ENCODE measurements at places on chromosomes 16 and 17. TPM values are rescaled to one million over a fixed set of nuclear protein-coding genes. Genes with fewer than 3 reads are reported as not detected.

DNA sequence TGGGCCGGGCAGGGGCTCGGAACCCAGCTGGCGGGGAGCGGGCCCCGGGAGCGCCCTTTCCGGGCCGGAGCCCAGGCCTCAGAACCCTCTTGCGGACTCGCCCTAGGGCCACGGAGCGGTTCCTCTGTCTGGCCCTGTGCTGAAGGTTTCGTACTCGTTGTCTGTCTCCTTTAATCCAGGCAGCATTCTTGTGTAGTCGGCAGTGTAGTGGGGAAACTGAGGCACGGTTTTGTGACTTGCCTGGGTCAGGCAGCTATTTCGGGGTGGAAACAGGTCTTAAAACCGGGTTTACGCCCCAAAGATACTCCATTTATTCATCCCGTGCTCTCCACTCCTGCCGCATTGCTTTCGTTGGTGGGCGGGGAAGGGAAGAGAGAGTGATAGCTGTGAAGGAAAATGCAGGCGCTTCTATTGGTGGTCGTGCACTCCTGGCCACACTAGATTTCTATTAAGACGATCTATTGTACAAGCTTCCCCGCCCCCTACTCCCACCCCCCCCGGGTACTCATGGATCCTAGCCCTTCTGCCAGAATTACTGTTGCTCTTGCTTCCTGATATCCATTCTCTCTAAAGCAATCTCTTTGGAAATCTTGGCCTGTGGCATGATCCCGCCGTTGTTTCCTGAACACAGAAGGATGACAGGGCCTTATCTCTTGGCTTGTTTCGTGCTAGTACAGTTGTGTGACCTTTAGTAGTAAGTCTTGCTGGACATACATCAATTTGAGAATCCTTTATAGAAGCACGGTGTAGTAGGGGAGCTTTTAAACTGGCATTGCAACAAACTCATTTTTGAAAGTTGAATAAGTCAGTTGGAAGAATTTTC lies 751 bp downstream of the DCAF7 start:
- peak; percentile 45 for DNase-seq

GRCh38 chr17:81022344-81022676 lies 12.6 kb upstream of the BAIAP2 start:
- DNase-seq = no peak

DNA sequence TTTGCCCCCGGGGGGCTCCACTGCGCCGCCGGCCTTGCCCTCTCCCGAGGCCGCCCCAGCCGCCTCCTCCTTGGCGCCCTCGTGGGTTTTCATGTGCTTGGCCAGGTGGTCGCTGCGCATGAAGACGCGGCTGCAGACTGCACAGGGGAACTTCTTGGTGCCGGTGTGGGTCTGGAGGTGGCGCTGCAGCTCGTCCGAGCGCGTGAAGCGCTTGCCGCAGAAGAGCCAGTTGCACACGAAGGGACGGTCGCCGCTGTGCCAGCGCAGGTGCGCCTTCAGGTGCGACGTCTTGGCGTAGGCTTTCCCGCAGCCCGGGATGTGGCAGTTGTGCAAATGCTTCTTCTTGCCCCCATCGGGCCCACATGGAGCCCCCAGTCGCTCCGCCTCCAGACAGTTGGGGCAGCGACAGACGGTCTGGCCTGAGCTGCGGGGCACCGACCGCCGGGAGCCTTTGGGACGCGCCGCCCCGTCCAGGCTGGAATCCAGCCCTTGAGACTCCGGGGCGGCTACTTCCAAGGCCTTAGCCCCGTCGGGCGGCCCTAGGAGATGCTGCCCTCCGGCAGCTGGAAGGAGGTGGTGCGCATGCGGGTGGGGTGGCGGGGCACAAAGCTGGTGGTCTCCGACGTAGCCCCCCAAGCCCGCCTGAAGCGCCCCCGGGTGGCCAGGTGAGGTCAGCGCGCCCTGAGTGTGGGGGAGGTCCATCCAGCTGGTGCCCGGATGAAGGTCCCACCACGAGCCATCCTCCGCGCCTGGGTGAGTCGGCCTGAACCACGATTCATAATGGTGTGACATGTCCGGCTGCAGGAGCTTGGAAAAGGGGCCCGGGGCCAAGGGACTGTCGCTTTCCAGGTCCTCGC lies 3.4 kb downstream of the SP6 start:
- no peak for DNase-seq

DNA sequence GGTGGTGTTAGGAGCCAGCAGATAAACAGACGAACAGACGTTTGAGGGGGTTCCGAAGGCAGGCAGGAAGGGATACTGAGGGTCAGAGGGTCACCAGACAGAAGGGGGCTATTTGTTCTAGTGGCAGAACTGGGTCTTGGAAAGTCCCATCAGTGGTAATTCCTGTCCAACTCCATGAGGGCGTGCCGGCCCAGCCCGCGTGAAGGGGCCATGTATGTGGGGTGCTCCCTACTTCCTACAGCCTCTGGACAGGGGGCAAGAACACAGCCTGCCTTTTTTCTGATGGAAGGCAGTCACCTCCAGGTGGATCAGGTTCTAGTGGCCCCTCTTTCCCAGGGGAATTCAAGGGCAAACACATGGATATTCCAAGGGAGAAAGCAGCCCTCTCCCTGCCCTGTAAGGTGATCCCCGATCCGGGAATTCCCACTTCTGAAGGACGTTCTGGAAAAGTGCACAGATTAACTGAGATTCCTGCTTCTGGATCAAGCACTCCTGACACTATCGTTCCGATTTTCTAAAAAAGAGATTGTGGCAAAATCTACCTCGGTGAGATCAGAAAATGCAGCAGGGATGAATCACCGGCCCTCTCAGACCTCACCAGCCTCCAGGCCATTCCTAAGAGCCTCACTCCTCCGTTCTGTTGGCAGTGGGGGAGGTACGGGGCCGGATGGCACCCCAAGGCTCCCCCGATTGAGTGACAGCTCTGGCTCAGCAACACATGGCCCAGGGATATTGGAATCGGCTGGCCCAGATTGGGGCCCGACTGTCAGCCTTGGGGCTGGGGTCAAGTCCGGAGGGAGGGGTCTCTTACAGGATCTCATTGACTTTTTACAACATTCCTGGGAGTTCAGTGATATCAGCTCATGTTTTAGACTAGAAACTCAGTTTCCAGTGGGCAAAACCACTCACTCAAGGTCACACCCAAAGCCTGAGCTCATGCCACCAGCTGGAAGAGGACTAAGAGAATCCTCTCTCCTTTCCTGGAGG lies 12.4 kb downstream of the STX1B start:
- no peak for DNase-seq

DNA sequence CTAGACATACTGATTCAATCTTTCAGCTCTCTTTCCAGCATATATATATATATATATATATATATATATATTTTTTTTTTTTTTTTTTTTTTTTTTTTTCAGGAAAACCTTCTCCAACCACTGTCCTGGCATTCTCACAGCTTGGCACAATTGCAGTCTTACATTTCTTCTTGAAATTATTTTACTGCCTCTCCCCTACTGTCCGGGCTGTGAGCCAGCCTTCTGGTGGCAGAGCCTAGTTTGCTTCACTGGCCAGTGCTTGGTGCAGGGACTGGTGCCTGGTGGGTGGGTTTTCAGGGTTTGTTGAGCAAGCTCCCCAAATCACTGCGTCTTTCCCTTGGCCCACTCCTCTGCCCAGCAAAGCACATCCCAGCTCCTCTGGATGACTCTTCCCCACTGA lies 28.5 kb downstream of the PRSS54 start:
- DNase-seq = no peak

DNA sequence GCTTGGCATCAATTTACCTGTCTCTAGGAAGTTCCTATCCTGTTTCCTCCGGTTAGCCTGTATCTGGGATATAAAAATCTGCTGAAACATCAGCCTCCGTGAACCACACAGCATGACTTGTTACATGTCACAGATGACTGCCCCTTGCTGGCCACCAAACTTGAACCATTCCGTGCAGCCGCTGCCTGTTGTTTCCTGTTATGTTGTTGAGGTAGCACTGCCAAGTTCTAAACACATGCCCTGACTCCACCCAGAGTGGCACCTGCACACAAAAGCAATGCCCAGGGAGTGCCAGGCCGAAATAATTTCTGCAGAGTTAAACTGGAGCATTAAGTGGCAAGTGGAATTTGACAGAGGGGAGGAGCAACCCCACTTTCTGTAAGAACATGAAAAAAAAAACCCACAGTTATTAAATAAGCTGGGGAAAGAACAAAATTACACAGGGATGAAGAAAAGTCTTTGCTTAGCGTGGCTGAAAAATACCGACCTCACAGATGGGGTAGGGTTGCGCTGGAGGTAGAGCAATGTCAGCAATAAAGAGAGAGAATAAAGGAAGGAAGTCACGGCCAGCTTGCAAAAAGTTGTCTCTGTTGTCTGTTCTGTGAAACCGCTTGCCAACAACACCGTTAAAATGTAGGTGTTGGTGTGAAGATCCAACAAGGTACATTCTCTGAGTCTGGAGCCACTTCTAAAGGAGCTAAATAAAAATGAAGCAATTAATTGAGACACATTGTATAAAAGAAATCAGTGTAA lies 174.6 kb upstream of the CDH13 start:
- DNase-seq = peak; percentile 37

GRCh38 chr16:29852654-29853053 lies 10.4 kb downstream of the CDIPT start:
- peak; percentile 24 for DNase-seq

DNA sequence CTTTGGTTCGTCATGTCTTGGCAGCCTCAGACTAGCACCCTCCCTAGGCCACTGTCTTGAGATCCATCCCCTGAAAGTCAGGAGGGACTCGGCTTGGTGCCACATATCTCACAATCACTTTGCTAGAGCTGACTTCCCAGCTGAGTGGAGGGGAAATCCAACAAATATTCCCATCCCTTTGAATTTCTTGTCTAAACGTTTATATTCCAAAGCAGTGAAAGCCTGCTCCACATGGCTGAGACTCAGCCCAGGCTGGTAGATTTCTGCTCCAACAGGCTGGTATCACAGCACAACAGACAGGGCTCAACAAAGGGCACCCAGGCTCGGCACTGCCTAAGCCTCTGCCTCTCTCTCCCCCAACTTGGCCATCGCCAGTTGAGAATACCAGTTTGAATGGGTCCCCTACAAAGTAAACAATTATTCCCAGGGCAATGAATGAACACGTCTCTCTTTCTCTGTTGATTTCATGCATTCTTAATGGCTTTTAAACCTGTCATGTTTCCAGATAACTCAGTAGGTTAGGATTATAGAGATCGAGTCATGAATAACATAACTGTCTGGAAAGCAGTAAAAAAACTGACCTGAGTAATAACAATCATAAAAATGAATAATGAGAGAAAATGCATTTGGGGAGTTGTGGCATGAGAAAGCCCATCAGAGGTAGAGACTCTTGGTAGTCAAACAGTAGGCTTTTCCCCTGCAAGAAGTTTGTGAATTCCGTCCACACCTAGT lies 1.0 kb downstream of the KRT13 start:
- DNase-seq = no peak

GRCh38 chr16:57479976-57480753 lies 6.1 kb downstream of the DOK4 start:
- DNase-seq = no peak

- DNase-seq = no peak
Measured at GRCh38 chr16:81495321-81496234, 51.0 kb downstream of the CMIP start.

GRCh38 chr16:54579106-54579728 lies 292.6 kb upstream of the IRX3 start:
- DNase-seq = no peak

GRCh38 chr17:59607817-59608403 lies 11.8 kb upstream of the CLTC start:
- no peak for DNase-seq

DNA sequence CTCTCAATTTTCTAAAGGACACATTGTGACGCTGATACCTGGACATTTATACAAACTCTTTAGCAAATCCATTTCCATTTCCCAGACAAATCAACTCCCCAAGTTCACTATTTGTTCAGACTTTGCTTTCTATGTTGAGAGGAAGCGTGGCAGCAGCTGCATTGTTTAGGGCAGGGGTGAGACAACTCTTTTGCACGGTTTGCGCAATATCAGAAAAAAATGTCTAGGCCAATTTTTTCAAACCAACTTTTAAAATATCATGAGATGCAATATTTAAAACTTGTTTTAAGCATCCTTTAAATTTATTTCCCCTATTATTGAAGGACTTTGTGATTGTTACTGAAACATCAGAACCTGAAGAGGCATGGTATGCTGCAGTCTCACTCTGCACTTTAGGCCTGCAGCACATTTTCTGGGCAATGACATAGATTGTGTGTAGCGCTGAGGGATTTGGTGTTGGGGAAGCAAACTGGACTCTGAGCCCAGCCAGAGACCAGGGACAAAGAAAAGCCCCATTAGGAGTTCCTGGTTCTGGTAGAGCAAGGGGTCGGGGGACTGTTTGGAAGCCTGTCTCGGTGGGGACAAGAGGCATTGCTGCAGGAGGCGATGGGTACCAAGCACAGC lies 6.4 kb upstream of the CCDC182 start:
- DNase-seq = no peak

DNA sequence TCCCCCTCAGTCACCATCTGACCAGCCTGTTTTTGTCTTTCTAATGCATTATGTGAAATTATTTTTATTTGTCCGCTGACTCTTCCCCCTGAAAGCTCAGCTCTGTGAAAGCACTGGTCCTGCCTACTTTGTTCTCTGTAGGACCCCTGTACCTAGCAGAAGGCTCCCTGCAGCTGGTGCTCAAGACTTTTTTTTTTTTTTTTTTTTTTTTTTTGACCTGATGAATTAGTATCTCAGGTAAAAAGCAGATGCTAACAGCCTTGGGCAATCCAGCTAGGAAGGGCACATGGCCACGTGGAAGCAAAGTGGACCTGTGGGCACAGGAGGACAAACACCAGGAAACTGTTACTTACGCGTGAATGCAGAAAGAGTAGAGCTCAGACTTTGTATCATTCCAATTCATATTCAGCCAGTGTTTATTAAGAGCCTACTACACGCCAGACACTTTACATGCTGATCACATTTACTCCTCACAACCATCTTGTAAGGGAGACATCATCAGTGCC lies 629 bp upstream of the UNC119 start:
- DNase-seq = no peak

DNA sequence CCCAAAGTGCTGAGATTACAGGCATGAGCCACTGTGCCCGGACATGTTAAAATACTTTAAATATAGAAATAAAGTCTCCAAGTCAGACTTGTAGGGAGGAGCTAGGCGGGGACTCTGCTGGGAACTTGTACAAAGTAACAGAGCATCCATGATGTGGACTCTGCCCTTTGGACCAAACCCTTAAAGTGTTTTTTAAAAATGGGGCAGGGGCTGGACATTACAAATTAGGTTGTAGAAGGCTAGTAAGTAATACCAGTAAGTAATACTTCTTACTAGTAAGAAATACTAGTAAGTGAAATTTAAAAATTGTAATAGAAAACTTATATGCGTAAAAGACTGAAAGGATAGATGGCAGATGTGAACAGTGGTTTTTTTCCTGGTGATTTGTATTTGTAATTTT lies 9.7 kb upstream of the SPATA32 start:
- no peak for DNase-seq

GRCh38 chr17:75542728-75543336 lies 17.3 kb downstream of the LLGL2 start:
- DNase-seq = no peak

- no peak for DNase-seq
Measured at GRCh38 chr16:78520470-78520869, 421.0 kb downstream of the WWOX start.

- no peak for DNase-seq
Measured at GRCh38 chr17:44209786-44210341, 9.6 kb downstream of the UBTF start.

Gene STARD3
- polyA plus RNA-seq = 49.1 TPM

Gene CCDC200
- 37.2 TPM for polyA plus RNA-seq

Gene MT1G
- polyA plus RNA-seq = 89.3 TPM

Gene TMED6
- 1.9 TPM for polyA plus RNA-seq

Gene TMC6
- polyA plus RNA-seq = 29.1 TPM

Gene SSTR5
- 0.43 TPM for polyA plus RNA-seq

Gene TMEM98
- polyA plus RNA-seq = 235 TPM

Measured in renal pelvis (tissue), 12 donors.